ENCODE measurements at places on chromosomes 6 and 20. TPM values are rescaled to one million over a fixed set of nuclear protein-coding genes. Genes with fewer than 3 reads are reported as not detected.

Gene GHRH
- not detected for total RNA-seq

Gene EDN1
- 3.4 TPM for total RNA-seq

Gene COL9A3
- total RNA-seq = 22.9 TPM

Gene PRKN
- 6.1 TPM for total RNA-seq

Gene NKX2-4
- not detected for total RNA-seq

Gene ADGRB3
- 110 TPM for total RNA-seq

Gene MATN4
- total RNA-seq = not detected

Gene F13A1
- total RNA-seq = 3.2 TPM

Gene FAM83D
- 2.0 TPM for total RNA-seq

Gene TOX2
- 0.74 TPM for total RNA-seq

Gene HLA-B
- total RNA-seq = 15.2 TPM

Gene CAP2
- total RNA-seq = 32.0 TPM

Gene VSX1
- total RNA-seq = under 0.01 TPM

Gene LY6G5C
- total RNA-seq = 1.2 TPM

Gene SLC39A7
- 38.4 TPM for total RNA-seq

Gene MLN
- not detected for total RNA-seq

Gene ECT2L
- total RNA-seq = 0.98 TPM

Gene SEL1L2
- total RNA-seq = under 0.01 TPM

Gene CPNE5
- total RNA-seq = 12.3 TPM

Gene PKHD1
- under 0.01 TPM for total RNA-seq

Gene LHFPL5
- total RNA-seq = 0.98 TPM

Gene EFCAB8
- total RNA-seq = not detected

Gene C6orf141
- total RNA-seq = 0.74 TPM

Gene TDRD6
- 0.74 TPM for total RNA-seq

Gene MYLIP
- 30.2 TPM for total RNA-seq

Gene SOX18
- 1.2 TPM for total RNA-seq

Gene AP5S1
- 4.2 TPM for total RNA-seq

Gene AVP
- not detected for total RNA-seq

Gene PGC
- 0.49 TPM for total RNA-seq

Gene BANF2
- not detected for total RNA-seq

Gene ZNF334
- total RNA-seq = 17.5 TPM

Gene SLC22A16
- total RNA-seq = 0.49 TPM

Gene PRND
- total RNA-seq = 0.25 TPM

Gene WASF1
- total RNA-seq = 116 TPM

Gene PLAGL1
- 12.0 TPM for total RNA-seq

Gene TRIM10
- 0.25 TPM for total RNA-seq

Gene C20orf202
- total RNA-seq = 0.49 TPM

Gene GPLD1
- total RNA-seq = 8.9 TPM

Gene PRDM13
- not detected for total RNA-seq

Gene SLC4A11
- total RNA-seq = under 0.01 TPM

Gene LY6G6D
- 0.74 TPM for total RNA-seq

Gene RNF114
- total RNA-seq = 25.6 TPM
